ENCODE measurements at places on chromosomes 16 and 17. TPM values are rescaled to one million over a fixed set of nuclear protein-coding genes. Genes with fewer than 3 reads are reported as not detected.

The FZD2 gene
- 1.5 TPM for total RNA-seq

The BMERB1 gene
- total RNA-seq: 54.3 TPM

GRCh38 chr16:79595931-79596450 lies 4.5 kb downstream of the MAF start:
- DNase-seq: no peak

GRCh38 chr17:60653569-60653968 lies 24.1 kb upstream of the BCAS3 start:
- no peak for DNase-seq

GRCh38 chr17:17001874-17002520 lies 30.1 kb upstream of the TNFRSF13B start:
- DNase-seq: peak; percentile 86

GRCh38 chr16:68247400-68247799 lies 2.2 kb downstream of the PLA2G15 start:
- no peak for DNase-seq

DNA sequence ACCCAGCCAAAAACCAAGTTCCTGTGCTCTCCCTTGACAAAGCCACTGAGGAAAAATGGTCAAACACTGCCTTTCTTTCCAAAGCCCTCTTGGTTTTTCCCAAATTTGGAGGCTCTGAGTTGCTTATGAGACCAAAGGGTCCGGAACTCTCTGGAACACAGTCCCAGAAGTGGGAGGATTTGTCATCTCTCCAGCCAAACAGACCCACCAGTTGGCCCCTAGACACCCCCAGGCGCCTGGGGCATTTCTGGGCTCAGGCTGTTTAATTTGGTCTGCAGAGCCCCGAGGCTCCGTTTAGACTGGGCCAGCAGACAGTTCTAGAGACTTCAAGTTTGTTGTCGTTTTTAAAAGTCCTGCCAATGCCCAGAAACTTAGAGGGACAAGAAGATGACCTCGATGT lies 239.1 kb downstream of the SEC14L1 start:
- no peak for DNase-seq

DNA sequence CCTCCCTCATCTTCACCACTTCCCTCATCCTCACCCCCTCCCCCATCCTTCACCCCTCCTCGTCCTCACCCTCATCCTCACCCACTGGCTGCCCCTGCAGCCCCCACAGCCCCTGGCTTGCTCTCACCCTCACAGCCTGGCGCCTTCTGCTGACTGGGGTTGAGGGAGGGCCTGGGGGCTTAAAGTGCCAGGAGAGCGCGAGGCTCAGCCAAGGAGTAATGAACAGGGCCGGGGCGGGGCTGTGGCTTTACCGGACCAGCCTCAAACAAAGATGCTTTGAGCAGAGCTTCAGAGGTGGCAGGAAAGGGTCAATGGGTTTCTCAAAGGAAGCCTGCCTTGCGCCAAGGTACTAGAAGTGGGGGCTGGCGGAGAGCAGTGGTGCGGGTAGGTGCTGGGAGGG lies at the start of gene PRSS33:
Gene PRSS33 (minus strand): TSS at position 155 of the 400 bp plus-strand sequence. CDS start 1,013 bp downstream, outside the sequence.
- DNase-seq: peak; percentile 21

- no peak for DNase-seq
These were observed 524.3 kb downstream of the MAF start for GRCh38 chr16:79076047-79076767.

GRCh38 chr17:81869221-81870130 lies 1.7 kb downstream of the ARHGDIA start:
- peak; percentile 36 for DNase-seq

DNA sequence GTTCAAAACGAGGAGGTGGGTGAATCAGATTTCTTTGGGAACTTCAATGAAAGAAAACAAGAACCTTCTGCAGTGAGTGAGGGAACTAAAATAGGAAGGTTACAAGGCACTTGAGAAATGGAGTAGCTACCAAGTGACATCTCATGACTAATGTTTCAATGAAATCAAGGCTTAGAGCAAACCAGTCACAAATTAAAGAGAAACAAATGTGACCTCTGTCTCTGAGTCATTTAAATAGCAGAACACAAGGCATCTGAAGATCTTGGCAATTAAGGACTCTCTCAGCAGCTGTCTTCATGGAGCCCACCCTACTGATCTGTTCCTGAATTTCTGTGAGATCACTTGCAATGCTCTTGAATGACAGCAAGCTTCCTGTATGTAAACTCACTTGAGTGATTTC lies 109.5 kb downstream of the CDH11 start:
- no peak for DNase-seq

All from mucosa of descending colon (tissue), 3 donors.